ENCODE measurements at places on chromosomes 4 and X.

- no peak for DNase-seq
Measured at GRCh38 chr4:7328913-7329638, 105.7 kb downstream of the PSAPL1 start.

DNA sequence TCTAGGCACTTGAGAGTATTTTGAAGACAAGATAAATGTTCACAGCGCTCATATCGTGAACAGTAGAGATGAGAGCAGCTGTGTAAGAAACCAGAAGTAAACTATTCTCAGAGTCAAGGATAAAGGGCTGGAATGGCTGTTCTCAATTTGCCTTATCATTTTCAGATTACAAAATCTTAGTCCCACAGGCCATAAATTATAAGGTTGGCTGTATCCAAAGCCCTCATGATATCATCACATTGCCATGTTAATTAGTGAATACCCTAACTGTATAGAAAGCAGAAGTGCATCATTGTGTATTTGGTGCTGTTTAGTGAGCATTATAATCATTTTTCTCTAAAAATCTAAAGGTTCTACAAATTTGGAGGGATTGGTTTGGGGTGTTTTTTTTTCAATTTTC, 168.9 kb upstream of the EDNRA start:
- DNase-seq = no peak

GRCh38 chr4:158945529-158946108, 157.3 kb upstream of the RAPGEF2 start:
- DNase-seq = no peak

DNA sequence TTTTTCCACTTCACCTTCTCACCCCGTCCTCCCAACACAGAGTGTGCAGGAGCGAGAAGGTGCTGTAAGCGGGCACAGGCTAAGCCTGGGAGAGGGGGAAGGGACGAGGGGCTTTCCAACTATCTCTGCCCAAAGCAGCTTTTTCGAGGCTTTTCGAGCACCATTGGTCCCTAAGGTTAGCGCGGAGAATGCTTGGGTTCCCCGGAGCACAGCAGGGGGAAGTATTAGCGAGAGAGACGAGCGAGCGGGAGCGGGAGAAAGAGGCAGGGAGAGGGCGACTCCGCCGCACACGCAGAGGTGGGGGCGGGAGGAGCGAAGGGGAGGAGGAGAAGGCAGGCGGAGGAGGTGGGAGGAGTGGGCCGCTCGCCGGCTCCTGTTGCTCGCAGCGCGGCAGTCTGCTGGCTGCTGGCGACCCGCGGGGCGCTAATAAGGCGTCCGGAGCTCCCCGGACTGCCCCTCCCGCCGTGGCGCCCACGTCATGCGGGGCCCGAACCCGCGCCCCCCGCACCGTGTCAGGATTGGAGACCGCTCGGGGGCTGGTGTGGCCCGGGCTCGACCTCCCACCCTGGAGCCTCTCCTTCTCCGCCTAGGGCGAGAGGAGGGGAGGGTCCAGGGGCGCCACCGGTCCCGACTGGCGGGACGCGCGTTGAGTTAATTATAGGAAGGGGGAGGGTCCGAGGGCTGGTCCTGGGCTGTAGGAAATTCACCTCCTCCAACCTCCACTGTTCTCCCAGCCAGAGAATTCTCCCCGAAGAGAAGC, at the start of gene ADAMTS3:
Gene ADAMTS3, minus strand, starts transcription at position 263 of the 760 bp plus-strand sequence. CDS start 459 bp downstream, outside the sequence.
- DNase-seq = peak; percentile 12

DNA sequence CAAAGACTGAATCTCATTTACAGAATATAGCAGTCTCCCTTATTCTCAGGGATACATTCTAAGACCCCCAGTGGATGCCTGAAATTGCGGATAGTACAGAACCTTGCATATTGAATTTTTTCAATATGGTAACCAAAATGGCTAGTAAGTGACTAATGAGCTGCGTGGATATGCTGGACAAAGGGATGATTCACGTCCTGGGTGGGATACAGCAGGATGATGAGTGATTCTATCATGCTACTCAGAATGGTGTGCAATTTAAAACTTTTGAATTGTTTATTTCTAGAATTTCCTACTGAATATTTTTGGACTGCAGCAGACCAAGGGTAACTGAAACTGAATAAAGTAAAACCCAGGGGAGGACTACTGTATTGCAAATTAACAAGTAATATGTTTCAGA, 66.7 kb downstream of the STAG2 start:
- DNase-seq = no peak

DNA sequence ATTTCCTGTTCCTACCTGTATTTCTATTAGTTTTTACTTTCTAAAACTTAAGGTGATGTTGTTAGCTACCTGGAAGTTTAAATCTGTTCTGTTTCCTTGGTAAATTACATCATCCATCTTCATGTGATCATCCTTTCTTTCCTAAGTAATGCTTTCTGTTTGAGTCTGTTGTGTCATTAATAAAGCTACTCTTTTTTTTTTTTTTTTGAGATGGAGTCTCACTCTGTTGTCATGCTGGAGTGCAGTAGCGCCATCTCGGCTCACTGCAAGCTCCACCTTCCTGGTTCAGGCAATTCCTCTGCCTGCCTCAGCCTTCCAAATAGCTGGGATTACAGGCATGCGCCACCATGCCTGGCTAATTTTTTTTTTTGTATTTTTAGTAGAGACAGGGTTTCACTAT, 73.3 kb downstream of the FIP1L1 start:
- DNase-seq = no peak

DNA sequence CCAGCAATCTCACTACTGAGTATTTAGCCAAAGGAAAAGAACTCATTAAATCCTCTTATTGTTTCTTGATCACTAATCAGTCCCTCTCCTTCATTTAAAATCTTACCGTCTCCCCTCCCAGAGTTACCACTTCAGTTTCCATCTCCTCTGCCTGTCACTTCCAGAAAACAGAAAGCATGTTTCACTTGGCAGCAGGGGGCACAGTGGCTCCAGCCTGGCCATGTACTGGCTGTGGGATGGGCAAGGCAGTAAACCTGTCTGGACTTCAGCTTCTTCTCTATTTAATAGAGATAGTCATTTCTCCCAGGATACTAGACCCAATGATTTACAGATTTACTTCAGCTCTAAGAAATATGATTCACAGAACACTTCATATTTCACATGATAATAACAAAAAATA, 63.2 kb downstream of the CD40LG start:
- no peak for DNase-seq

GRCh38 chr4:94957030-94957429, 199.3 kb downstream of the BMPR1B start:
- DNase-seq = no peak

DNA sequence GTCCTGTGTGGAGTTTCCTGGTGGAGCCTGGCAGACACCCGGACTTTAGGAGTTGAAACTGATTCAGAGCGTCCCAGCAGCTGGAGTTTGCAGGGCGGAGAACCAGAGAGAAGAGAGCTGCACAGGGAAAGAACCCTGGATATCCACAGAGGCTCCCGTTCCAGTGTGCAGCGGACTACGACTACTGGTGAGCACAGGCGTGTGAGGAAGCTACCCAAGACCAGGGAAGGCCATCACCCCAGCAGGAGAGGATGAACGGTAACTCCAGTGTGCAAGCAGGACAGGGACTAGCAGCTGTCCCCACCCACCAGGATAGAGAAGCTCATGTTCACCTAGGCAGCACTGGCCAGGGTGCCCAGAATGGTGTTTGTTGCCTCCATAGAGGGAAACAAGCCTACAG, 2.3 kb downstream of the LAGE3 start:
- no peak for DNase-seq

- no peak for DNase-seq
Measured at GRCh38 chrX:93874554-93874953, 200.5 kb downstream of the FAM133A start.

DNA sequence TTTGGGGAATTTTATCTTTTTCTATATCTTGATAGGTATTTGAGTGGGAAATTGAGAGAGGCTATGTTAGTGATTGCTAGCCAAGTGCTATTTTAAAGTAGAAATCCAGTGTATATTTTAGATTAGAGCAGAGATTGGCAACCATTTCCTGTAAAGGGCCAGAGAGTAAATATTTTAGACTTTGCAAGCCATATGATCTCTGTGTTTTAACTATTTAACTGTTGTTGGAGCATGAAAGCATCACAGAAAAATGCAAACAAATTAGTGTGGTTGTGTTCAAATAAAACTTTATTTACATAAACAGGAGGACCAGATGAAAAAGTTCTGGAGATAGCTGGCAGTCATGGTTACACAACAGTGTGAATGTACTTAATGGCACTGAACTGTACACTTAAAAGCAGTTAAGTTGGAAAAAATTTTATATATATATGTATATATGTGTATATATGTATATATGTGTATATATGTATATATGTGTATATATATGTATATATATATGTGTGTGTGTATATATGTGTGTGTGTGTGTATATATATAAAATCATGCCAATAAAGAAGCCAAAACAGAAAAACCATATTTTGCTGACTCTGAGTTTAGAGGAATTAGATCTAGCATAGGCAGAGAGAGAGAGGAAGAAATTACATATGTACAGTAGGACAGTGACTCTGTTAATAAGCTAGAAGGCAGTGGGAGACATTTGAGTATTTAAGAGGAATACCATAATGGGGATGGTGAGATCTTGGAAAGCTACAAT, 83.4 kb downstream of the TMEM164 start:
- DNase-seq = no peak

- no peak for DNase-seq
Measured at GRCh38 chr4:93359586-93359985, 469.0 kb upstream of the ATOH1 start.

DNA sequence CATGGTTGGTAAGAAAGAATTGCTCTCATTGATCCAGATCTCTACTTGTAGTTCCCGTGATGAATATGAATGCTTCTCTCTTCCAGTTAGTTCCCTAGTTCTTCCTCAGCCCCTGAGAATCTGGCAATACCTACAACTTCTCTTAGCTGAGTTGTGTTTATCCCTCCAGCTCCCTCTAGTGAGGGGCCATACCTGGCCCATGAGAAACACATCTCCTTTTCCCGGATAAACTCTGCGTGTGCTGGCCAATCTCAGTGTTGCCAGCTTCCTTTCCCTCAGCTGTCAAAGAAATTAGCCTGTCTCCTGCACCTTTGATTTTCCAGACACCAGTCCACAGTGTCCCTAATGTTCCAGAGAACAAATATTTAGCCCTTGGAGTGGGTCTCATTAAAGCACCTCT, 5.7 kb downstream of the CBLL2 start:
- no peak for DNase-seq

- DNase-seq = no peak
Measured at GRCh38 chr4:56680266-56680665, 830 bp downstream of the HOPX start.

GRCh38 chr4:152943672-152944071, 7.5 kb downstream of the FHDC1 start:
- no peak for DNase-seq

DNA sequence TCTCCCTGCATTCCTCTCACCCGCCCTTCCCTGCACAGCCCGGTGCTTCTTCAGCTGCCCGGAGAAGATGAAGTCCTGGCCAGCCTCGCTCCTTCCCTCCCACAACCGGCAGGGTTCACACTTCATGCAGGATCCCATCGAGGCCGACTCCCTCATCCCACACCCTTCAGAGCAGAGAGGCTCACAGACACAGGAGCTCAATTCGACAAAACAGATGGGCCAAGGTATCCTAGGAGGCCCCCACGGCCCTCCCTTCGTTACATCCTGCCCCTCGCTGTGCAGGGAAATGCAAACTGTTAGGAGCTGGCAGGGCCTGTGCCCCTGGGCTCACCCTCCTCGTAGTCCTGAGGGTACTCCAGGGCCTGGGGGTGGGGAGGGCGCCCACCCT, 238.1 kb downstream of the DHRSX start:
- DNase-seq = no peak

- DNase-seq = no peak
Measured at GRCh38 chr4:77395481-77395880, 210.1 kb upstream of the CXCL13 start.

DNA sequence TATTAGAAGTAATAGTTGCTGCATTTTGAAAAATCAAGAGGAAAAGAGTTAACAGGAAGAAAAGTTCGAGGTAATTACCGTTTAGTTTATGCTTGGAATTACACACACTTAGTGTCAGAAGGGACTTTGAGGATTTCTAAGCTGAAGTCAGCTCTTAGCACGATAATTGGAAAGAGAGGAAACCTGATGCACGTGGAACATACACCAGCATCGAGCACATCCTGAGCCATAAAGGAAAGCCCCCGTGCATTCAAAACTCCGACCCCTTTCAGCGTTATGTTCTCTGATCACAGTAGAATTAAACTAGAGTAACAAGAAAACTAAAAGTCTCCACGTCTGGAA, 400 bp upstream of the PAQR3 start:
- no peak for DNase-seq

DNA sequence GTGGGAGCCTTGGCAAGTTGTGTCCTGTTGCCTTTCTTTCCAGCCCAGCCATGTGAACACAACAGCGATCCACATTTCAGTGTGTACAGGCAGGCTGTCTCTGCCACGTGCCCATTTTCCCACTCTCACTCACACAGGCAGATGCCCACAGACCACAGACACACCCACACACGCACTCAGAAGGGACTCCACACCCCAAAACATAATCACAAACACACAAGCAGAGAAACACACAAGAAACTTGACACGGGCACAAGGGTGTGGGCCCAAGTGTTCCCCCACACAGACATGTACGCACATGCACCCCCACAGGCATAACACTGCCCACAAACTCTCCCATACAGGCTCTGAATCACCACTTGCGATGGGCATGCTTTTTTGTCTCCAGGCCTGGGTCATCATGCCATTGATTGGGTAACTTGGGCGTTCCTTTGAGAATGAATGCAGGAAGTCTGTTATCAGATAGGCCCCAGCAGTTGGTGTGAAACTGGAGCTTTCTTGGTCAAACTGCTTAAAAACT, 84.3 kb downstream of the NBDY start:
- DNase-seq = peak; percentile 30

GRCh38 chr4:46073778-46074177, 50.1 kb downstream of the GABRG1 start:
- DNase-seq = no peak

GRCh38 chr4:154049457-154050181, 260.7 kb upstream of the SFRP2 start:
- no peak for DNase-seq

GRCh38 chrX:131609480-131609879, 65.6 kb downstream of the OR13H1 start:
- DNase-seq = no peak

DNA sequence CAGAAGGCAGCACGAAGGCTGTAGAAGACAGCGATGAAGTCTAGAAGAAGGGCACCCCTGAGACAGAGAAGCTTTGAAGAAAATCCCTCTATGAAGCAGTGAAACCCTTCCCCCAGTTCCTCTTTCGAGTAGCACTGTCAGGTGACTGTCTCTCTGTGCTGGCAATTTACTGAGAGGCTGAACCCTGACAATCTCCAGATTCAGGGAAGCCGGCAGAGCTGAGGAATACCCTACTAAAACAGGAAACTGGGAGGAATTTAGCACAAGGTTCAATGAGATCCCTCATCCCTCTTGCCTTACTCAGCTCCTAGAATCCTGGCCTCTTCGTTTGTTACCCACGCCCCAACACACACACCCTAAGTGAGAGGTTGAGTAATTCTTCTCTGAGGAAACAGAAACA, 239.7 kb upstream of the NOCT start:
- DNase-seq = no peak

DNA sequence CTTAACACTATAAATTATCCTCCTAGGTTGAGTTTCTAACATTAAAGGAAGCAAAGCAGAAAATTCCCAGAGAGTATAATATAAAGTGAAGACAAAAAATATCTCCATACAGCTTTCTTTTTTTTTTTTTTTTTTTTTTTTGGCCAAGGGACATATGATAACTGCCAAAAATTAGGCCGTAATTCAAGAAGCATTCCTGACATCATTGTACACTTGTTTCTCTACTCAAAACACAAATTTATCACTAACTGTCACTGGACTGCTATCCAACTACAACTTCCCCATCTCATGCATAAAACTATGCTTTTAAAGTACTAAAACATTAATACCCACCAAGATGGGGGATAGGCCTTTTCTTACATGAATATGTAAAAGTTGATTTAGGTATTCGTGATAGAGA, 77.2 kb downstream of the DCHS2 start:
- no peak for DNase-seq
